ENCODE measurements at places on chromosomes 3 and 15. TPM values are rescaled to one million over a fixed set of nuclear protein-coding genes. Genes with fewer than 3 reads are reported as not detected.

DNA sequence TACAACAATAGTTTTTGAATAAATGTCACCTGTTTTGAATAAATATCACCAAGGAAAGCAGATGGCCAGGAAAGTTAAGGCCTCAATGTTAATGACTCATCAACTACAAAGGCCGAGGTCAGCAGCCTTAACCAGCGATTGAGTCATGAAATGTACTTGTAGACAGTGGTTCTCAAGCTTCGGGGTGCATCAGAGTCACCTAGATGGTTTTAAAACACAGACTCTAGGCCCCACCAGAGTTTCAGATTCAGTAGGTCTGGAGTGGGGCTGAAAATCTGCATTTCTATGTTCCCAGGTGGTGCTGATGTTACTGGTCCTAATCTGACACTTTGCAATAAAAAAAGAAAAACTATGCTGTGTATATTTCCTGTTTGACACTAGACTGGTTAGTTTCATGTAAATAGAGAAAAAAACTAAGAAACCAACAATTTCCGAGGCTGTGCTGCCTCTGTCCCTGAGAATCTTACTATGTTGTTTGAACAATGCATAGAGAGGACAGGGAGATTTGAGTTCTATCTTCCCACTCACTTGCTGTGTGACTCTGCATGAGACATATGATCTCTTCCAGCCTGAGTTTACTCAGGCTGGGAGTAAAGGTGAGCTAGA, 9.8 kb downstream of the RAB27A start:
- H3K36me3 ChIP-seq, result no peaks in the 10 kb centered on the region
- peak; percentile 47 for DNase-seq
- H3K27me3 ChIP-seq, result no peaks in the 10 kb centered on the region
- H3K27ac ChIP-seq, result peak overlapping the region; percentile 29
- no peak overlapping the region for H3K4me3 ChIP-seq

- no peaks in the 10 kb centered on the region for H3K36me3 ChIP-seq
- H3K4me1 ChIP-seq, result no peaks in the 10 kb centered on the region
- no peak for DNase-seq
- peaks cover 91% of the 10 kb centered on the region for H3K27me3 ChIP-seq
- no peak overlapping the region for H3K4me3 ChIP-seq
These were observed 361.4 kb upstream of the ICE2 start for GRCh38 chr15:60840306-60840702.

- DNase-seq, result peak; percentile 24
- H3K27me3 ChIP-seq, result peaks cover 31% of the 10 kb centered on the region
- H3K36me3 ChIP-seq, result peaks cover 28% of the 10 kb centered on the region
- H3K4me3 ChIP-seq, result peak overlapping the region; percentile 93
These were observed 543 bp downstream of the MEF2A start for GRCh38 chr15:99566157-99566897.

- no peaks in the 10 kb centered on the region for H3K36me3 ChIP-seq
- H3K27ac ChIP-seq, result no peak overlapping the region
- no peak overlapping the region for H3K4me3 ChIP-seq
- H3K4me1 ChIP-seq, result no peaks in the 10 kb centered on the region
These were observed 63.7 kb downstream of the SPRED1 start for GRCh38 chr15:38316311-38316710.

GRCh38 chr3:36944012-36944640, 728 bp downstream of the TRANK1 start:
- H3K4me1 ChIP-seq, result no peaks in the 10 kb centered on the region
- H3K4me3 ChIP-seq, result peak overlapping the region; percentile 78
- H3K36me3 ChIP-seq, result peaks cover 6% of the 10 kb centered on the region
- no peaks in the 10 kb centered on the region for H3K27me3 ChIP-seq
- H3K27ac ChIP-seq, result no peak overlapping the region
- peak; percentile 32 for DNase-seq

GRCh38 chr3:127744875-127745274, 72.1 kb downstream of the ABTB1 start:
- H3K4me3 ChIP-seq, result no peak overlapping the region
- no peaks in the 10 kb centered on the region for H3K27me3 ChIP-seq
- H3K27ac ChIP-seq, result no peak overlapping the region
- H3K36me3 ChIP-seq, result peaks cover 15% of the 10 kb centered on the region

DNA sequence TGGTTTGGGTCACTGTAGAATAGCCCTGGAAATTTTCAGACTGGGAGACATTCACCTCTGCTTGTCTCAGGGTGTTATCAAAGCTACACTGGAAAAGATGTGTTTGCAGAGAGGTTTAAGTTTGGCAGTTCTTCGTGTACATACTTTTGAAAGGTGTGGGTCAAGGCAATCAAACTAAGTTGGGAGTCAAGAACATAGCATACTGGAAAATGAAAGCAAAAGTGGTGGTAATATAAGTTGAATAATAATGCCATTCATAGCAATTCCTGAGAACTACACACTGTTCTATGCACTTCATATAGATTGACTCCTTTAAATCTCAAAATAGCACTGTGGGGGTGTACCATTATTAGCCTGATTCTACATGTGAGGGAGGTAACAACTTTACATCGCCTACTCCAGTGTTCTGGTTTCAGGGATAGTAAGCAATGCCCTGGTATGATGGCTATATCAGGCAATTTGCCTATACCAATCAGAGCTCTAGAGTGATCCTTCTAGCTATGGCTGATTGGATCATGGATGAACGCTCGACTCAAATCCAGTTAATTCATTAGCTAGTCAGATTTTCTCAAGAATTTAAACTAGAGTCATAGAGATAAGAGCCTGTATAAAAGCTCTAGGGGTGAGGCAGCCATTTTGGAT, 44.6 kb upstream of the RASGRP1 start:
- H3K4me1 ChIP-seq, result no peaks in the 10 kb centered on the region
- H3K27me3 ChIP-seq, result no peaks in the 10 kb centered on the region
- no peak overlapping the region for H3K27ac ChIP-seq
- no peaks in the 10 kb centered on the region for H3K36me3 ChIP-seq
- no peak for DNase-seq

GRCh38 chr3:196268284-196269163, 19.0 kb downstream of the PCYT1A start:
- peak overlapping the region; percentile 50 for H3K27ac ChIP-seq
- H3K36me3 ChIP-seq, result peaks cover 18% of the 10 kb centered on the region
- H3K27me3 ChIP-seq, result no peaks in the 10 kb centered on the region

- H3K4me1 ChIP-seq, result no peaks in the 10 kb centered on the region
- H3K4me3 ChIP-seq, result no peak overlapping the region
- H3K27me3 ChIP-seq, result no peaks in the 10 kb centered on the region
- no peaks in the 10 kb centered on the region for H3K36me3 ChIP-seq
These were observed 590.2 kb upstream of the TBL1XR1 start for GRCh38 chr3:177787279-177788041.

DNA sequence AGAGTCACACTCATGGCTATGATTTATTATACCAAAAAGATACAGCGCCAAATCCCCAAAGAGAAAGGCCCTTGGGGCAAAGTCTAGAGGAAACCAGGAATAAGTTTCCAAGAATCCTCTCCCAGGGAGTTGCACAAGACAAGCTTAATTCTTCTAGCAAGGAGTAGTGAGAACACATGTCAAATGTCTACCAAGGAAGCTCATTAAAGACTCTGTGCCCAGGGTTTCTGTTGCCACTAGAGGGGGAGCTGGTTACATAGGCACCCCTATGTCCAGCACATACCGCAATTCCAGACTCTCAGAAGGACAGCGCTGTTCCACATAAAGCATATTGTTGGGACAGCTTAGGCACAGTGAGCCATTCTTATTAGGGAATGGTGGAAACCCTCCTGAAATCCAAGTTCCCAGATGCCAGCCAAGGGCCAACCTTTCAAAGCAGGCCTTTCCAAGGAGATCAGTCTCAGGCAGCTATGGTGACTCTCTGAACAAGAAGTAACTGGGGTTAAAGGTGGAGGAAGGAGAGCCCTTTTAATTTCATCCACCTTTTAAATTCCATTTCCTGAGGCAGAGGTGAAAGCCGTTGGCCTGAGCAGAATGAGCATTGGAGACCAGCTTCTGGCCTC, 194.2 kb downstream of the UACA start:
- peaks cover 8% of the 10 kb centered on the region for H3K27me3 ChIP-seq
- H3K27ac ChIP-seq, result no peak overlapping the region
- H3K4me3 ChIP-seq, result no peak overlapping the region
- peaks cover 14% of the 10 kb centered on the region for H3K4me1 ChIP-seq
- peak; percentile 61 for DNase-seq
- H3K36me3 ChIP-seq, result peaks cover 3% of the 10 kb centered on the region

DNA sequence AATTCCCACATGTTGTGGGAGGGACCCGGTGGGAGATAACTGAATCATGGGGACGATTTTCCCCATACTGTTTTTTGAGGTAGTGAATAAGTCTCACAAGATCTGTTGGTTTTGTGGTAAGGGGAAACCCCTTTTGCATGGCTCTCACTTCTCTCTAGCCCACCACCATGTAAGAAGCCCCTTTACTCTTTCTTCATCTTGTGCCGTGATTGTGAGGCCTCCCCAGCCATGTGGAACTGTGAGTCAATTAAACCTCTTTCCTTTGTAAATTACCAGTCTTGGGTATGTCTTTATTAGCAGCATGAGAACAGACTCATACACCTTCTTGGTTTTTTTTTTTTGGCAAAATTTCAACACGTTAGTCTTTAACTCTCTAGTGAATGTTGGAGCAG, 18.1 kb downstream of the ARL8B start:
- no peak overlapping the region for H3K27ac ChIP-seq
- H3K4me1 ChIP-seq, result peaks cover 42% of the 10 kb centered on the region
- H3K36me3 ChIP-seq, result peaks cover 7% of the 10 kb centered on the region
- H3K4me3 ChIP-seq, result no peak overlapping the region
- no peak for DNase-seq

DNA sequence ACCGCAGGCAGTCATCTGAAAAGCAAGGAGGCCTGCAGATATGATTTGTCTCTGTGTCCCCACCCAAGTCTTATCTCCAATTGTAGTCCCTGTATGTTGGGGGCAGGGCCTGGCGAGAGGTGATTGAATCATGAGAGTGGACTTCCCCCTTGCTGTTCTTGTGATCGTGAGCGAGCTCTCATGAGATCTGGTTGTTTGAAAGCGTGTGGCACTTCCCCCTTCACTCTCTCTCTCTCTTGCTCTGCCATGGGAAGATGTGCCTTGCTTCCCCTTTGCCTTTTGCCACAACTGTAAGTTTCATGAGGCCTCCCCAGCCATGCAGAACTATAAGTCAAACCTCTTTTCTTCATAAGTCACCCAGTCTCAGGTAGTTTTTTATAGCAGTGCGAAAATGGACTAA, 83.3 kb downstream of the TMCO5A start:
- no peaks in the 10 kb centered on the region for H3K27me3 ChIP-seq
- H3K27ac ChIP-seq, result no peak overlapping the region
- H3K4me3 ChIP-seq, result no peak overlapping the region
- DNase-seq, result no peak
- no peaks in the 10 kb centered on the region for H3K36me3 ChIP-seq

- H3K27me3 ChIP-seq, result peaks cover 12% of the 10 kb centered on the region
- H3K36me3 ChIP-seq, result no peaks in the 10 kb centered on the region
- peaks cover 15% of the 10 kb centered on the region for H3K4me1 ChIP-seq
- DNase-seq, result peak; percentile 12
- no peak overlapping the region for H3K27ac ChIP-seq
These were observed 118.4 kb downstream of the CTNNB1 start for GRCh38 chr3:41317718-41318117.

DNA sequence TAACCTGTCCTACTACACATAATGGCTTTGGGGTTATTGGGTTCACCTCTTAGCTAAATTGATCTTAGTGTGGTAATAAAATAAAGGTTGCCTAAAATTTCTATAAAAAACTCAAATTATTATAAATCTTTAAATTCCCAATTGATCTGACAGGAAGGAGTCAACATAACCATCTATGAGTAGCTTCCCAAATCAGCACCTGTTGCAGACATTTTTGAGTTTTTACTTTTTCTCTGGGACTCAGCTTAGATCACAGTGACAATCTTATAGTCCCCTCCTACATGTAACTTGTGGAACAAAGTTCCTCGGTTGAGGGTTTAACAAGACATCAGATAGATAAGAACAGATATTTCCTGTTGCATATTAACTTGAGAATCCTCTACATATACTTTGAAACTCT, 601.0 kb downstream of the TUSC7 start:
- no peaks in the 10 kb centered on the region for H3K27me3 ChIP-seq
- H3K27ac ChIP-seq, result no peak overlapping the region
- H3K4me3 ChIP-seq, result no peak overlapping the region
- no peaks in the 10 kb centered on the region for H3K36me3 ChIP-seq

The ST3GAL6 gene
- 1.7 TPM for total RNA-seq

The HAPLN3 gene
- total RNA-seq, result 9.1 TPM

The RASGRF1 gene
- 2.9 TPM for total RNA-seq

The SLC9C1 gene
- not detected for total RNA-seq

The MUSTN1 gene
- total RNA-seq, result 0.66 TPM

The NUP210 gene
- 76.9 TPM for total RNA-seq

The RTP4 gene
- total RNA-seq, result 12.3 TPM
